ENCODE measurements at places on chromosomes 1 and 21.

GRCh38 chr1:214002472-214002871 lies 14.7 kb downstream of the PROX1 start:
- DNase-seq, result no peak

GRCh38 chr1:155527677-155528076 lies 34.9 kb downstream of the ASH1L start:
- DNase-seq, result no peak

- DNase-seq, result no peak
These were observed 1.5 kb upstream of the KCNH1 start for GRCh38 chr1:211135342-211135950.

DNA sequence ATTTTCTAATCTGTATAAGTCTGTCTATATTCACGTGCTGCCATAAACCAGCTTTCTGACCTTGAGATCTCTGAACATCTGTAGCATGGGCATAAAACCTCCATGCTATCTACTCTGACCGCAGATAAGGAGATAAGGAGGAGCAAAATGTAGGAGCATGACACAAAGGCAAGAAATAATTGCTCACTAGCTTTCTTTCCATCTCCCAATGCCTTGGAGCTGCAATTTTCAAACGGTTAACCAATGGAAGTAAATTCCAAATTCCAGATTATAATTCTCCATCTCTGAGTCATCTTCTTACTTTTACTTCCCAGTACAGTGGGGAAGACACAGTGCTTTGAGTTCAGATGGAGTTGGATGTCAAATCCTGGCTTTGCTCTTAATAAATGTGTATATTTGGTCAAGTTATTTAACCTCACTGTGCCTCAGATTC lies 41.6 kb downstream of the CD58 start:
- no peak for DNase-seq

GRCh38 chr1:181060066-181060465 lies 26.3 kb downstream of the MR1 start:
- no peak for DNase-seq

GRCh38 chr1:60428127-60428526 lies 354.6 kb upstream of the C1orf87 start:
- DNase-seq, result no peak

- DNase-seq, result no peak
These were observed 14.3 kb upstream of the PROK1 start for GRCh38 chr1:110436635-110437034.

GRCh38 chr1:245288796-245289195 lies 134.0 kb downstream of the KIF26B start:
- DNase-seq, result no peak

DNA sequence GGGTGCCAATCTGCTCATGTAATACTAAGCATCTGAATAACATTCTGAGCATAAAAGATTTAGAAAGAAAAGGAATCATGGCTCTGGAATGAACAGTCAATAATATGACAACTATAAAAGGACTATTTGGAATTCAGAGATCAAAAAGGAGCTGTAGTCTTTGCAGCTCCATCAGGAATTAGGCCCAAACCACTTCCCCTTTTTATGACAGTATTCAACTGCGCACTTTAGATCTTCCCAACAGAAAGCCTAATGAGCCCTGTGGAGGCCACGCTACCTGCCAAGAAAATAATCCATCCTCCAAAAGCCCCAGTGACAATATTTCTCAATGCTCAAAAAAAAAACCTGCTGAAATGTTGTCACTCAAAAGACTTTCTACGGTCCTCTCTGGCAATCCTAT lies 163.2 kb downstream of the SNX7 start:
- no peak for DNase-seq

DNA sequence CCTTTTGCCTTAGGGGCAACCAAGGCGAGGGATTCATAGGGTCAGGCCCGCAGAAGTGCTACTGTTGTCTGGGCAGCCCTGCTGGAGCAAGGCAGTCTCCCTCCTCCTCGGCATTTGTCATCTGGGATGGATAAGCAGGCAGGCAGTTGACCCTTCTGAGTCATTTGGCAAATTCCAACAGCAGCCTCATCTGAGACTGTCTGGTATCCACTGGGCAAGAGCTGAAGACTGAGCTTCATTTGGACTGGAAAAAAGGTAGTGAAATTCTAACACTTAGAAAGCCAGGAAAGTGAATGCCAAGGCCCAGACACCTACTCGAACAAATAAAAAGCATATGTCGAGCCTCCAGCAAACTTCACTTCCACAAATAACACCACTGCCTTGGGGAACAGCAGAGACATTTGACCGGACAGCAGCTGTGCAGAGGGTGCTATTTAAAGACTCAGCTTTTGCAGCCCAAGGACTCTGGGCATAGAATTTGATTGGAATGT lies 4.0 kb upstream of the ZBTB40 start:
- no peak for DNase-seq

GRCh38 chr1:116298746-116299145 lies 74.3 kb upstream of the ATP1A1 start:
- no peak for DNase-seq

- no peak for DNase-seq
These were observed 73.5 kb downstream of the BACH1 start for GRCh38 chr21:29372063-29372802.

GRCh38 chr21:45948576-45949141 lies 32.9 kb upstream of the COL6A1 start:
- DNase-seq, result no peak

- no peak for DNase-seq
These were observed 14.7 kb upstream of the COL6A2 start for GRCh38 chr21:46082963-46083790.
